ENCODE measurements at places on chromosomes 6 and 20. TPM values are rescaled to one million over a fixed set of nuclear protein-coding genes. Genes with fewer than 3 reads are reported as not detected.

FAM217A gene
- not detected for total RNA-seq

- DNase-seq, result no peak
Observed at GRCh38 chr20:4457566-4458543, 263.9 kb upstream of the PRND start.

GRCh38 chr6:1802491-1803395 is 193.0 kb downstream of the FOXC1 start:
- DNase-seq, result no peak

GRCh38 chr6:145968051-145968450 is 3.9 kb upstream of the SHPRH start:
- DNase-seq, result no peak

- DNase-seq, result no peak
Observed at GRCh38 chr6:15362274-15363160, 116.6 kb downstream of the JARID2 start.

RPS6KA2 gene
- total RNA-seq, result 105 TPM

DNA sequence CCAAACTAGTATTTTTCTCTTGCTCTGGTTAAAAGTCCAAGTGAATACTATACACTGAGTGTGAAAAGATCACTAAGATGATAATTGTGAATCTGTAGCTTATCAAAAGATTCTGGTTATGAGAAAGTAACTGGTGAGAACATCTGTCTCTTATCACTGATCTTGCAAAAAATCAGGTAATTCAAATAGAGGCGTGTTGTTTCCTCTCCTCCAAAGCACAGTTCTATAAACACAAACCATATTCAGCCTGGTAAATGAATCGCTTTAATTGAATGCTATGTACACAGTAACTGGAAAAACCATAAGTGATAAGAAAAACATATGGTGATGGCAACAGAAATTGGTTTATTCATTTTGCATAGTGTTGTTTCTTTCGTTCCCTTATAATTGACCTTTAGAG is 161.0 kb downstream of the RALGAPA2 start:
- DNase-seq, result no peak

GRCh38 chr20:63864545-63864977 is 509 bp upstream of the TPD52L2 start:
- DNase-seq, result no peak

PDE10A gene
- total RNA-seq, result 11.5 TPM

RHAG gene
- 0.46 TPM for total RNA-seq

PPP1R14C gene
- 2.5 TPM for total RNA-seq

- no peak for DNase-seq
Observed at GRCh38 chr6:106858653-106859092, 115.9 kb downstream of the CD24 start.

GRCh38 chr6:108767418-108768165 is 80.6 kb upstream of the ARMC2 start:
- DNase-seq, result no peak

- no peak for DNase-seq
Observed at GRCh38 chr6:118372413-118372812, 175.7 kb upstream of the PLN start.

TRDN gene
- 9.1 TPM for total RNA-seq

PSORS1C1 gene
- 0.54 TPM for total RNA-seq

DNA sequence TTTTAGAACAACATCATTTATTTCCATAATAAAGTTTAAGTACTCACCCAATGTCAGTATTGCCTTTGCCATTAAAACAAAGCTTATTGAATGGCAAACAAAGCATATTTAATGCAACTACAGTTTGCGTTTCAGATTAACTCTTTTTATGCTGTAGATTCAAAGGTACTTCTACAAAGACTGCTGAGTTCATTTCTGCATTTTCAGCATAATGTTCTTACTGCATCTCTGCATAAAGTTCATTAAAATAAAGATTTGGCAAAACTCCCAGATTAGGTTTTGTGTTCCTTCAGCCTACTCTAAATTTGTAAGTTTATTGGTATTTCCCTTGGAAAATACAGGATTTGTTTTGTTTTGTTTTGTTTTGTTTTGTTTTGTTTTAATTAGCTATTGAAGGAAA is 359.4 kb downstream of the ADGRB3 start:
- DNase-seq, result no peak

DNA sequence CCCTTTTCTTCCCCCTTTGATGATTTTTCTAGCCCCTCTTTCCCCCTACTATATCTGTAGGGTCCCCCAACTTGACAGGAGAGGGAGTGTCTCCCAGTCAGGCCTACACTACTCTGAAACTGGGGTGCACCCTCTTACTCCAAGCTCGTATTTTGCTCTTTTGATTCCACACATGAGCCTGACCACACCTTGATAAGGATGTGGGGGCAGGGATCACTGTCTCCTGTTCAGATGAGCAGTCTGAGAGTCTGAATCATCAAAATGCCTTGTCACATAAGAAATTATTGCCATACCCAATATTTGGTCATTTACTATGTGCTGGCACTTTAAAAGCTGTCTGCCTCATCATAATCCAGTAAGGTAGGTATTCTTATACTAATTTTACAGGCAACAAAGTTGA is 15.9 kb downstream of the PNPLA1 start:
- no peak for DNase-seq

- DNase-seq, result no peak
Observed at GRCh38 chr6:111238464-111239119, 151.3 kb downstream of the SLC16A10 start.

DNA sequence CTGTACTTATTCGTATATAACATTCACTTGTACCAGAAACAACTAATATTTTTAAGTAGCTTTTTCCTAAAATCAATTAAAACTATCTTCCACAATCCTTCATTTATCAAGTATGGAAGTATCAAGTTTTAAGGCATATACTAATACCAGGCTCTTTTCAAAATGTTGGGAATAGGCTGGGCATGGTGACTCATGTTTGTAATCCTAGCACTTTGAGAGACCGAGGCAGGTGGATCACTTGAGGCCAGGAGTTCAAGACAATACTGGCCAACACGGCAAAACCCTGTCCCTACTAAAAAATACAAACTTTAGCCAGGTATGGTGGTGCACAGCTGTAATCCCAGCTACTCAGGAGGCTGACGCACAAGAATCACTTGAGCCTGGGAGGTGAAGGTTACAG is 25.7 kb upstream of the PLN start:
- DNase-seq, result no peak
